ENCODE measurements at places on chromosomes 4 and X. TPM values are rescaled to one million over a fixed set of nuclear protein-coding genes. Genes with fewer than 3 reads are reported as not detected.
A peak's percentile ranks its signal among the peaks of the same experiment; 100 is the strongest.

The SSX2B gene
- total RNA-seq: not detected

The PAGE2 gene
- not detected for total RNA-seq

- no peaks in the 10 kb centered on the region for H3K27me3 ChIP-seq
- H3K4me1 ChIP-seq: no peaks in the 10 kb centered on the region
- no peaks in the 10 kb centered on the region for H3K36me3 ChIP-seq
- no peak overlapping the region for H3K4me3 ChIP-seq
- DNase-seq: no peak
- no peak overlapping the region for H3K27ac ChIP-seq
Observed at GRCh38 chr4:37381040-37381668, 136.6 kb downstream of the NWD2 start.

DNA sequence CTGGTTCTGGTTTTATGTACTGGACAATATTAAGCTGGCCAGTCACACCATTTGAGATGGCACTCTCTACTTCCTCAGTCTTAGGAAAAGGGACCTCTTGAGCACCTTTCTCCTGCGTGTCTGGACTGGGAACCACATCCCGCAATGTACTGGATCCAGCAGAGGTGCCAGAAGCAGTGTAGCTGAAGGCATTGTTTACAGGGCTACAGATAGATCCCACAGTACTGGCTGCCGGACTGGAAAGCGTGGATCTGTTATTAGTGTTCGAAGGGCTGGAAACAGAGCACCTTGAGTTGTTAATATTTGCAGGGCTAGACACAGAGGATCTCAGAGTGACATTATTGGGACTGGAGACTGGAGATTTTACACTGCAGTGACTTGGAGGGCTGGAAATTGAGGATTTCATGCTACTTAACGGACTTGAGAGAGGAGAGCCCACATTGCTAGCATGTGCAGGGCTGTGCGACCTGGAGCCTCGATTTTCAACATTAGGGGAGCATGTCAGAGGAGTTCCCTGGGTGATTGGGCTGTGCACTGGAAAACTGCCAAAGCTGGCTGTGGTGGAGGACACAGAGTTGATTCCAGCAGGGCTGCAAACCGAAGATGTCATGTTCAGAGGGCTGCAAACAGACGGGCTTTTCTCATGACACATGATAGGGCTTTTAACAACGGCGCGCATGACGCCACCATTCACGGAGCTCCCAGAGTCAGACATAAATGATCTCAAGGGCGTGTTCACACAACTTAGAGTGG, 6.4 kb downstream of the NR3C2 start:
- no peak for DNase-seq
- no peak overlapping the region for H3K4me3 ChIP-seq
- no peaks in the 10 kb centered on the region for H3K36me3 ChIP-seq
- no peak overlapping the region for H3K27ac ChIP-seq
- H3K27me3 ChIP-seq: peaks cover 5% of the 10 kb centered on the region
- H3K4me1 ChIP-seq: no peaks in the 10 kb centered on the region

- H3K36me3 ChIP-seq: no peaks in the 10 kb centered on the region
- no peak overlapping the region for H3K27ac ChIP-seq
- no peaks in the 10 kb centered on the region for H3K27me3 ChIP-seq
- peaks cover 7% of the 10 kb centered on the region for H3K4me1 ChIP-seq
- DNase-seq: no peak
Observed at GRCh38 chrX:134571796-134572195, 86.5 kb downstream of the PLAC1 start.

- H3K27ac ChIP-seq: no peak overlapping the region
- H3K4me1 ChIP-seq: no peaks in the 10 kb centered on the region
- no peak overlapping the region for H3K4me3 ChIP-seq
- no peaks in the 10 kb centered on the region for H3K36me3 ChIP-seq
Observed at GRCh38 chr4:171025343-171025742, 787.9 kb upstream of the GALNTL6 start.

- H3K27ac ChIP-seq: no peak overlapping the region
- no peak overlapping the region for H3K4me3 ChIP-seq
- DNase-seq: peak; percentile 93
- H3K27me3 ChIP-seq: no peaks in the 10 kb centered on the region
- H3K4me1 ChIP-seq: no peaks in the 10 kb centered on the region
Observed at GRCh38 chr4:1746919-1747602, 25.7 kb downstream of the TACC3 start.

DNA sequence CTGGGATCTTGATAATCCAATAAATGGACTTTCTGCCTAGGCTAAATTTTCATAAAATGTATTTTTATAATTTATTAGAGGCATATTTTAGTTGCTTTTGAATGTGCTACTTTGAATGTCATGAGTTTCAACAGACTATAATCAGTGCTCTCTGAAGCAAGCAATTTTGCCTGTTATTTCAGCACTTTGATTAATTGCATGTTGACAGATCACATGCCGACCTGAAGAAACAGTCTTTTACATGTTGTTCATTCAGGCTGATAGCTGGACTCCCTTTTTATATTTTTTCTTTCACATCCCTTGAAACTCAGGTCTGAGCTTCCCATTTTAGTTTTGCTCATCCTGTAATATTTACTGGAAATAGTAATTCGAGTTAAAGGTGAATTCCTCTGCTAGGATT, 341.0 kb downstream of the NAP1L3 start:
- no peaks in the 10 kb centered on the region for H3K36me3 ChIP-seq
- no peaks in the 10 kb centered on the region for H3K27me3 ChIP-seq

DNA sequence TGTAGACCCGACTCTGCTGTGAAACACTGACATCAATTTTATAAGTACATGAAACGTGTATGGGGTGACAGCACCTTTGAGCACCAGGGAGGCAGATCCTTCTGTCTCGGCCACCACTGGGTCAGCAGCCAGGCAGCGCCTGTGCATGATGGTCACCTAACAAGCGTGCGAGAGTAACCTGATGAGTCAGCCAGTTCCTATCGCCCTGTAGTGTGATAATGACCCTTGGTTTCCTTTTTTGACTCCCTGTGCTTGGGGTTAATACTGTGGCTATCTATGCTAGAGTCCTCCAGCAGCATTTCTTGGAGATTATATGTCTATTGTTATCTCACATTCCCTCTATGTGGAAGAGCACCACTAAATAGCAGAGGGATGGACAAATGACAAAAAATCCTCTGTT, 101.6 kb downstream of the NPNT start:
- H3K27ac ChIP-seq: no peak overlapping the region
- peaks cover 12% of the 10 kb centered on the region for H3K27me3 ChIP-seq
- no peak for DNase-seq
- no peaks in the 10 kb centered on the region for H3K4me1 ChIP-seq

DNA sequence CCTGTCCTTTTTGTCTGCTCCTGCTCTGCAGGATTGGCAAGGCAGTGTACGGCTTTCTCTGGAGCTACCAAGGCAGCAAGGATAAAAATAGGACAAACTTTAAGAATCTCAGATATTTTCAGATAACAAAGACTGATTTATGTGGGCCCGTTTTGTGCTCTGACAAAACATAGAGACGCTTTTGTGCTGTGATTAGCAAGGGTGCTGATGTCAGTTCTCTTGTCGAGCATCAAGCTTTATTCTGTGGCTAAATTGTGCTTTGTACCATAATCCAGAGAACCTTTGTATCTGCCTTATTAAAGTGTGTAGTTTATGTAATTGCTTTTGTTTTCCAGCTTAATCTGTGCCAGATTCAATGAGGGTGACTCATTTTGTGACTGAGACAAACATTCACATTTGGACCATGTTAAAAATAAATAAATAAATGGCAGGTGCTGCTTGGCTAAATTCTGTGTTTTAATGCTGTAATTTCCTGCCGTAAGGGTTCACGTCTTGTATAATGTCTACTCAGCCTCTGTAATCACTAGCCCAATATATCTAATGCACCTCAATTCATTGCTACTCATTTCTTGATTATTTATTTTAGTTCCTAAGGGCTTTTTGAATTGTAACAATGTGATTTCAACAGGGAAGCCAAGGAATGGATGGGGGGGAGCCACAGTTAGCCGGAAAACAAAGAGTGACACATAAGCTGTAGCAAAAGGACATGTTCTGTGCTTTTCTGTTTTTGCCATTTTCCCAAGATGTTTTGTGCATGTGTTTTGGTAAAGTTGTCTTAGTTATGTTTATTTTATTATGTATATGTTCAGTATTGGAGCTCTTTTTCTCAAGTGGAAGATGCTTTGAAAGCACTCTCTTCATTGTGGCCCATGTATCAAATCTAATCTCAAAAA, 75.1 kb downstream of the GAB1 start:
- H3K36me3 ChIP-seq: no peaks in the 10 kb centered on the region
- H3K4me3 ChIP-seq: no peak overlapping the region
- no peak for DNase-seq
- H3K4me1 ChIP-seq: no peaks in the 10 kb centered on the region

- H3K36me3 ChIP-seq: no peaks in the 10 kb centered on the region
- no peak overlapping the region for H3K27ac ChIP-seq
- H3K4me1 ChIP-seq: no peaks in the 10 kb centered on the region
- peaks cover 4% of the 10 kb centered on the region for H3K27me3 ChIP-seq
- H3K4me3 ChIP-seq: no peak overlapping the region
Observed at GRCh38 chr4:139940600-139940999, 213.4 kb downstream of the MAML3 start.

GRCh38 chr4:152989554-152989970, 53.4 kb downstream of the FHDC1 start:
- H3K27ac ChIP-seq: no peak overlapping the region
- no peaks in the 10 kb centered on the region for H3K27me3 ChIP-seq
- H3K4me1 ChIP-seq: no peaks in the 10 kb centered on the region
- no peak overlapping the region for H3K4me3 ChIP-seq
- DNase-seq: no peak

DNA sequence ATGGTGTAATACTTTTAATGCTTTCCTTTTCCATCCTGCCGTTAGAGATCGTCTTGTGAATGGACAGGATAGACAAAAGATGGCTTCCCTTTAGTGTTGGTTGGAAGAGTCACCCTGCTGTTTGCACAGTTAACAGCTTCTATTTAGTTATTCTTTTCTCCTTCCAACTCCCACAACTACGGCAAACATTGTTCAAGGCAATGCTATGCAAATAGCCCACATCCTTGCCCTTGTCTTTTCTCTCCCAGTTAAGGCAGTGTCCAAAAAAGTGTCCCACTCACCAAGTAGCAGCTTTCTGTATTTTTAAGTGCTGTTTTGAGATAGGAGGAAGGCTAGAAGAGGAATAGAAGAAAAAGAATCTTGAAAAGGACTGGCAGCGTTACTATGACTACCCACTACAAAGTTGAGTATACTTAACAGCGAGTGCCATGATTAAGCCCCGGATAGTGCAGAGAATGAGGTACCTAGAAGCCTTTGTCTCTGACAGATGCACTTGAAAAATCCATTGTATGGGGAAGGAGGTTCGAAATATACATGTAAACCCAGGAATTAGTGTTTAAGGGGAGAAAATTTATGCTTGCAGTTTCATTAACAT, 12.1 kb upstream of the RUFY3 start:
- H3K27ac ChIP-seq: no peak overlapping the region
- H3K4me1 ChIP-seq: peaks cover 33% of the 10 kb centered on the region
- H3K36me3 ChIP-seq: no peaks in the 10 kb centered on the region
- DNase-seq: no peak
- H3K27me3 ChIP-seq: no peaks in the 10 kb centered on the region
- H3K4me3 ChIP-seq: no peak overlapping the region

GRCh38 chrX:84666086-84666485, 163.8 kb upstream of the HDX start:
- H3K4me1 ChIP-seq: no peaks in the 10 kb centered on the region
- no peaks in the 10 kb centered on the region for H3K27me3 ChIP-seq
- no peak overlapping the region for H3K4me3 ChIP-seq
- no peaks in the 10 kb centered on the region for H3K36me3 ChIP-seq
